Activated naive CD4-positive, alpha-beta T cell (primary cell): ENCODE measurements at places on chromosomes 11 and 22.

- DNase-seq = no peak
Observed at GRCh38 chr11:77175021-77175842, 47.2 kb downstream of the MYO7A start.

DNA sequence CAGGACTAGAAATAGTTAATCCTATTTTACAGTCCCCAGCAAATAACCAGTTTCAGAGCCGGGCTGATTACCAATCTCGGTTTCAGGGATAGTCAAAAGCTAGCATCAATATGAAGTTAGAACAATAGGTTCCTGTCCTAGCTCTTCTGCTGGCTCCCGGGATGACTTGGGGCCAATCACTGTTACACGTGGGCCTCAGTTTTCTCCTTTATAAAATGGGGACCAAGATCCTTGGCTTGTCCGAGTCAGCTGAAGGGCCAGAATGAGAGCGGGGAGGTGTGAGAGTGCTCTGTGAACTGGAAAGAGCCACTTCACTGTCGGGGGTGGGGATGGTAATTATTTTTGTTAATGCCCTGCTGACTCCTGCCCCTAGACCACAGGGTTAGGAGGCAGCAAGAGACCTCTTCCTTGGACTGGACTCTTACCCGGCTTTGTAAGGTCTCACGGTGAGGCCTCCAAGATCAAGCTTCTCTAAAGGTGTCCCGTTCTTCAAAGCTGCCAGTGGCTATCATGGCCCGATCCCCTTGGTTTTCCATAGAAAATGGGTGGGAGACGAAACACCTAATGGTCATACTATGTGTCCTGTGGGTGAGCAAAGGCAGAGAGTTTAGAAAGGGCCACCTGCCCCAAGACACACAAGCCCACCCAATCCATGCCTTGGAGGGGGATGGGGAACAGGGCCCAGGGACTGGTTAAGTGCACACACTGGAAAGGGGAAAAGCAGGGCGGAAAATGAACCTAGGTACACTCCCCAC, 1.4 kb downstream of the UCP2 start:
- no peak for DNase-seq

DNA sequence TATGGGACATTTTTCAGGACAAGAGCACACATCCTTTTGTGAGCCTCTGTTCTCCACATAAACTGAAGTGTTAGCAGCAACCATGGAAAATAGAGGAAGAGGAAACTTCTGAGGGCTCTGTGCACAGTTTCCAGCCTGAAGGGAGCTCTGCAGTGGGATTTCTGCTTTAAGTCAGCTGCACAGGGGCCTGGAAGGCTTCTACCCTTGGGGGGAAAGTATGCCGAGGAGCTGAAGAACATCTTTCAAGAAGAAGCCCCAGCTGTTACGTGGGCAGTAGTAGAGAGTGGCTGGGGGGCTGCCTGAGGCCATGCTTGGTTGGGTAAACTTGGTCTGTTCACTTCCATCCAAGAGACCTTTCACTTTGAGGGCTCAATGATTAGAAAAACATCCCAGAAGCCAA, 82.7 kb upstream of the EED start:
- no peak for DNase-seq

DNA sequence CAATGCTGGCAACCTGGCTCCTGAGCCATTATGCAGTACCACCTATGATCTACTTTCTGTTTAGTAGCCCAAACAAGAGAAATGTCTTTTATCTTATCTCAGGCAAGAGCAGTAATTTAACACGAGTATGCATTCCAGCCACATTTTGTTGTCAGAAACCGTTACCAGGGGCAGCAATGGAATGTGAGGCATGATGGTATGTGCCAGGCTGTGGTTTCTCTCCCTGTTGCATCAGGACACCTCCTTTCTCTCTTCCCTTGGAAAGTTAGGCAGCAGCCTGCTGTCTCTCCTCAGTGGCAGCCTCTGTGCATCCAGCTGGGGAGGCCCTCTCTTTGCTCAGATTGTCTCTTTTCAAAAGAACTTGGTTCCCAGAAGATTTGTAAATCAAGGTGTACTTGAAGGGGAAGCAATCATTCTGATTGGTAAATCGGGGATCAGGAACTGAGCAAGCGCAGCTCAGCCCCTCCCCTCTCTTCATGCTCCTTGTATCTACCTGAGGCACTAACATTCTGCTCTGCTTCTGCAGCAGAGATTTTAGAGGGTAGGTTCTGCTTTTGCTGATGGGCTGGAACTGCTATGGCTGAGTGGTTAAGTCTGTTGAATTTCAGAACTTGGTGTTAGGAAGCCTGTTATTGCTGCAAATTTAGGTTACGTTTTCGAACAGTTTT, 229.2 kb downstream of the ADAMTS15 start:
- DNase-seq = no peak

DNA sequence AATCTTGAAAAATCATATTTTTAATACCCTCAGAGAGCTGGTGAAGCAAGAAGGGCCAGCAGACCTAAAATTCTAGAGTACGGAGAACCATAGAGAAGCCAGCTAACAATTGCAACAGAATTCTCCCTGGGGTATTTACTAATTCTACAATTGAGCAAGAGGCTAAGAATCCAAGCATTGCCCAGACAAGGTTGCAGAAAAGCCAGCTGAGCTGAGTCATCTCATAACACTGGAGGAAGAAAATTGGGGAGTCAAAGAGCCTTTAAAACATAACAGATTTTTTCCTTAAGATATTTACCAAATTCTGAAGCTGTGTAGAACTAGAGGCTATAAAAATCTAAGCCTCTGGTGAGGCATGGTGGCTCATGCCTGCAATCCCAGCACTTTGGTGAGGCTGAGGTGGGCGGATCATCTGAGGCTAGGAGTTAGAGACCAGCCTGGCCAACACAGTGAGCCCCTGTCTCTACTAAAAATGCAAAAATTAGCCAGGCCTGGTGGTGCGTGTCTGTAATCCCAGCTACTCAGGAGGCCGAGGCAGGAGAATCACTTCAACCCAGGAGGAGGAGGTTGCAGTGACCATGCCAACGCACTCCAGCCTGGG, 13.6 kb upstream of the TMEM216 start:
- DNase-seq = no peak

- no peak for DNase-seq
Observed at GRCh38 chr11:124376280-124376679, 8.0 kb downstream of the OR8B2 start.

DNA sequence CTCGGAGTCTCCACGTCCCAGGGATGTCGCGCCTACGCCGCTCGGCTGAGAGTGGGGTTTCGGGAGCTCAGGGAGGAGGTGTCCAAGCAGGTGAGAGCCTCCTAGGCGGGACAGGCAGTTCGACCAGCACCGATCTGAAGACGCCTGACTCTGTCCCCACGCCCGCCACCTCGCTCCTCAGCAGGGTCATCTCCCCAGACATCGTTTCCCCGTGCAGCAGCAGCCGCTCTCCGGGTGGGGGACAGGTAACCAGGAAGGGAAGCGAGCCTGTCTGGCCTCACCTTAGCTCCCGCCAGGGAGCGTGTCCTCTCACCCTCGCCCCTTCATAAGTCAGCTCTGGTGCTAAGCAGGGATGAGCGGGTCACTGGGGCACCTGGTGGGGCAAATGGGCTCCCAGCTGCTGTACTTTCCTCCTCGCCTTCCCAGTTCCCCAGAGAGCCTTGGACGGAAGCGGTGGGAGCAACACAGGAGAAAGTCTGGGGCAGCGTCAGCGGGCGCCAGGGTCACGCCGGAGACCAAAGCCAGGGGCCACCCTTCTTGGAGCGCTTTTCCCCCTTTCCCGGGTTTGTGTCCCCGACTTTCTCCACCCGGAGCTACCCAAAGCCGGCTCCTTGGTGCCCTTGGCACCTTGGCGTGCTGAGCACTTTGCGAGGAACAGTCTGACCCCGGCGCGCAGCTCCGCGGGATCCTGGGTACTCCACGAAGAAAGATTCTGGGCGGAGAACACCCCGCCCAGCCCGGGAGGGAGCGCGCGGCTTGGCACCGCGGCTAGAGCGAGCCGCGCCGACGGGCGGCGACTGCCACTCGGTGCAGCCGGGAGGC, 1.6 kb downstream of the SPON1 start:
- no peak for DNase-seq

DNA sequence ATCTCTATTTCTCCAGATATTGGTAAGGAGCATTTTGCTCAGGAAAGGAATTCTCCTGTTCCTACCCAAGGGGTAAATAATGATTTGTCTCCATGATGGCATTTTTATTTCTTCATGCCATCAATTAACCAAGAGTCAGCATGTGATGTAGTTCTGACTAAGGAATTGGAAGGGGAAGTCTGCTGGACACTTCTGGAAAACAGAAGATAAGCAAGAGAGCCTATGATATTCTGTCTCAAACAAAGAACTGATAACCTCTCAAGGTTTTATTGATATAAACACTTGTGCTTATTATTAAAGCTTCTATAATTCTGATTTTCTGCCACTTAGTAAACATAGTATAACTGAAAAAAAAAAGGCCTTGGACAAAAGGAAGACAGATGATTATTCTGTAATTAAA, 673.0 kb upstream of the CHORDC1 start:
- DNase-seq = no peak
